ENCODE measurements at places on chromosomes 4 and X.
A peak's percentile ranks its signal among the peaks of the same experiment; 100 is the strongest.

GRCh38 chrX:140525448-140525847, 20.6 kb upstream of the SOX3 start:
- DNase-seq: no peak

- DNase-seq: no peak
These were observed 25.7 kb downstream of the AFF1 start for GRCh38 chr4:86960557-86960961.

GRCh38 chr4:42596918-42597317, 60.0 kb downstream of the ATP8A1 start:
- peak; percentile 33 for DNase-seq

GRCh38 chr4:77022560-77023179, 53.1 kb downstream of the CCNI start:
- DNase-seq: no peak

DNA sequence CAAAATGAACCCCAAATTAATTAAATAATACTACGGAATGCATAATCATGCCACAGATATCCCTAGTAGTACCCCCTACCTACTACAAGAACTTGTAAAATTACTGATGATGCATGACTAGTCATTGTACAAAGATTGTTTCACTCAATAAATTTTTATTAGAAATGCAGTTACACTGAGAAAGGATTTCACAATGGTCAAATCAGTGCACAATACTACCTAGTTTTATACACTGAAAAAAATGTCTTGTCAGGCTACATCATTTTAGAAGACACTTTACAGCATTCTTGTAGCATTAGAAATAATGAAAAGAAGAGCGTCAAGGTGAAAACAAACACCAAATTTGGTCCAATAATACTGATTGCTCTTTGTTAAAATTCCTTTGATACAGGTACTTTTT, 178.8 kb downstream of the GPM6A start:
- no peak for DNase-seq

- no peak for DNase-seq
These were observed 25.9 kb upstream of the CLDN24 start for GRCh38 chr4:183348136-183348535.

DNA sequence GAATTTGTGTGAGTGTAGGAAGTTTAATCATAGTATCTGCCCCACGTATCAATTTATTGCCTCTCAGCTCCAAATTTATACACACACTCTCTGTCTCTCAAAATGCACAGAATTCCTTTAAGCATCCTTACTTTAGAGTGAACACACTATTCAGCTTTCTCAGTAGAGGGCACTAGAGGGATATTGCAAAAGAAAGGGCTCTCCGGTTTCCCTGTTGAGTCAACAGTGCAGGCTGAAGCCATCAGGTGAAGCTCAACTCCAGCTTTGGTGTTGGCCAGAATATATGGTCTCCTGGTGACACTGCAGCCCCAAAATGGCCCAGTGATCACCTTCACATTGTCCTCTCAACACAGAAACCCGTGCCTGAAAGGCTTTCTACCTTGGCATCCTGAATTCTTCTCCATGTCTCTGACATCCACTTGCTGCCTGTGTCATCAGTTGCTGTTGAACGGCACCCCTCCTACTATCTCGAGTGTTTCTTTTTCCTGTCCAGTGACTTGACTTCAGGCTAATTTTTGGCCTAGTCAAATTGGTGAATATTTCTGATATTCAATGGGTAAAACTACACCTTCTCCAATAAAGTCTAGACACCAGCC, 670.5 kb downstream of the GABRG1 start:
- no peak for DNase-seq

- DNase-seq: no peak
These were observed at the start of gene GJB1 for GRCh38 chrX:71222929-71223328. Gene GJB1, plus strand, starts transcription at chrX:71223224. Its CDS starts 484 bp downstream, at chrX:71223708.

DNA sequence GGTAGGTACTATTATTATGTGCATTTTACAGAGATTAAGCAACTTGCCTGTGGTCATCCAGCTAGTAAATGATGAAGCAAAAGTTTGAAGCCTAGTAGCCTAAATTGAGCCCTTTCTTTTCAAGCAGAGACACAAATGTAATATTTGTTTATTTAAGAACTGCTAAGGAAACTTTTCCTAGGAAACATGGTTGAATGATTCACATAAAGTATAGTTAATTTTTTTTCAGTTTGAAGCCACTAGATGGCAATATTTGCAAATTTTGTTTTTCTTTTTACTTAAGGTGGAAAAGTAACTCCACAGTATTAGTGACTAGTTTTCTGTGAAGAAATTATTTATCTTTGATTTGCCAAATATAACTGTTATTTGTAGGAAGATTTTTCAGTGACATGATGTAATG, 52.8 kb upstream of the ANKRD17 start:
- no peak for DNase-seq

DNA sequence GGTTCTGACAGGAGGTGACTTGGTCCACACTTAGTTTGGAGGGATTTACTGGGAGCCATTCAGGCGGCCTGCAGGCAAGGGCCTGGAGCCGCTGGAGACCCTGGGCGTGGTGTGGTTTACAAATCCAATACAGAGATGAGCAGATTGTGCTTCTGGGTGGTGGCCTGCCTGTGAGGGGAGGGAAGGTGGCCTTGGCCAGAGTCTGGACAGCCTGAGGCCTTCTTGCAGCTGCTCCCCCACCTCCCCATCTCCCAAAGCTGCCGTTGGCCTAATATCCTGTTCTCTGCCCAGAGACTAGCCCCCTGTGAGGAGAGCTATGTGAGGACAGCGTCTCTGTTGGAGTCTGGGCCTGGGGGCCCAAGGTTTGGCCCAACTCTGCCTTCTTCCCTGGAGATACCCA, 163.9 kb upstream of the MAMLD1 start:
- DNase-seq: no peak

GRCh38 chr4:173426064-173426463, 27.1 kb upstream of the SCRG1 start:
- DNase-seq: no peak

- no peak for DNase-seq
These were observed 84.8 kb upstream of the BMP2K start for GRCh38 chr4:78691334-78691754.

GRCh38 chrX:87063642-87064041, 454.0 kb upstream of the KLHL4 start:
- no peak for DNase-seq

DNA sequence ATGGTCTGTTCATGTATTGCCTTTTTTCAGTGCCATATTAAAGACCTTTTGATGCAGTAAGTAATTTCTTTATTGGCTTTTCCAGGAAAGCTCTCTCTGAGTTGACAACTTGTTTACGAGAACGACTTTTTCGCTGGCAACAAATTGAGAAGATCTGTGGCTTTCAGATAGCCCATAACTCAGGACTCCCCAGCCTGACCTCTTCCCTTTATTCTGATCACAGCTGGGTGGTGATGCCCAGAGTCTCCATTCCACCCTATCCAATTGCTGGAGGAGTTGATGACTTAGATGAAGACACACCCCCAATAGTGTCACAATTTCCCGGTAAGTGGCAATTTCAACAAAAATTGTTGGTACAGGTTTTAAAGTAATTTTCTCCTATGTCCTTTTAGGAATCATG, 148.0 kb downstream of the STIM2 start:
- DNase-seq: no peak

DNA sequence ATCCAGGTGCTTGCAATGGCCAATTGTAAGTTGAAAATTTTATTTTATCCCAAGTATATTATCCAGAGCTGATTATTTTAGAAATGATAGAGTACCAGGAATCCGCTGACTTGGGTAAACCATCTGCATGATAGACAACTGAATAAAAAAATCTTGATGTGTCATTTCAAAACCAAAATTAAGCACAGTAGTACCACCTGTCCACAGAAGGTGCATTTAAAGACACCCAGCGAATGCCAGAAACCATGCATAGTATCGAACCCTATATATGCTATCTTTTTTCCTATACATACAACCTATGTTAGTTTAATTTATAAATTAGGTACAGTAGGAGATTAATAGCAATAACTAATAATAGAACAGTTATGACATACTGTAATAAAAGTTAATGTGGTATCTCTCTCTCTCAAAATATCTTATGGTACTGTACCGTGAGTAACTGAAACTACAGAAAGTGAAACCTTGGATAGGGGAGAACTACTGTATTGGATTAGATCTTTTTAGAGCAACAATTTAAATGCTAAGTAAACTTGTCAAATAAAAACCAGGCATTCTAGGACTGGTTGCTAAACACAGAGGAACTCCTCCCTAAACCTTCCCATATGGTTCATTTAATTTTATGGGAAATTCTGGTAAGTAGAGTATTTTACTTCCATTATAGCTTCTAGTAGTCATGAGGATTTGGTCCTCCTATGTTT, 6.2 kb downstream of the NEIL3 start:
- DNase-seq: no peak

DNA sequence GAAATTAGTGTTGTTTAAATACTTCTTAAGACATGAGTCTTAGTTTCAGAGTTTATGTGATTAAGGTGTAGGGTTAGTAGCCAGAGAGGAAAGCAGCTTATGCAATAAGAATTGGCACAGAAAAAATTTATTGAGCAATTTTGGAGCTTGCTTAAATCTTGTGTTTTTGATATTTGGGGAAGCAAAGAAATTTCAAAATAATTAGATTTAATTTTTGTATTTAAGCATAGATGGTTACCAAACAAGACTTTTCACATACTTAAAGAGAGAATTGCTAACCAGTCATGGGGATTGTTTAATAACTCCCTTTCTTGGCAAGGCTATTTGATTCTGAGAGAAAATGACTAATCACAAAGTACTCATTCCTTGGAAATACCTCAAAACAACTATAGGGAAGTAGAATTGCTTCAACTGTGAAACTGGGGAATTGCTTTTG, 202.0 kb upstream of the GRID2 start:
- no peak for DNase-seq

GRCh38 chr4:36213977-36214376, 30.3 kb downstream of the ARAP2 start:
- DNase-seq: no peak

DNA sequence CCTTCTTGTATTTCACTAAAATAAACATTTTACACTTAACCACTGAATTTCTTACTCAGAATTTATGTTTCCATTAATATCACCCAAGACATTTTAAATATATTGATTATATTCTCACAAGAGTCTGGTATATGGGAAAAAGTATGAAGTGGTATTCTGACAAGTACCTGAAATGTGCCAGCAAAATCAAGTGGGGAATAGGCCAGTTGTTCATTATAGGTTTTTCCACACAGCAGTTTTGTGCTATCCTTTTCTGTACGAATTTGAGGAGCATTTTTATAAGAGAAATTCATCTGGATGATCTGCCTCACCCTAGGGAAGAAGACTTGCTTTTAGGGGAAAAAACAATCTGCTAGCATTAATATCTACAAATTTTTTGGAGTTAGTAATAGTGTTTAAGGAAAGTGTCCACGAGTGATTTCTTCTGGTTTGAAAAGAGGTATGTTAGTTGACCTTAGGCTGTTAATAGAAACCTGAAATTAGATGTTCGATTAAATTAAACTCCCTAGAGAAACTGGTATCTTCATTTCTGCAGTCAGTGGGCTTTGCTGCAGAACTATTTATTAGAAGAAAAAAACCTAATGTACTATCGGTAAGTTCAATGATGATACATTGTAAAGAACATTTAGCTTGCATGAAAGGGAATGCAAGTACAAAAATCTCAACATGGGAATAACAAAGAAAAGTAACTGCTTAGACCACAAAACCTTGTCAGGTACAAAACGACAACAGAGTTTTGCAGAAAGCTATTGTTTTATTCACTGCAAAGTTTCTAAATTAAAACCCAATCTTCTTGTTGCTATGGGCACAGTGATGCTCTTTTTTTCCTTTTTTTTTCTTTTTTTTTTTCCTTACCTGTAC, 1.8 kb downstream of the KLF3 start:
- no peak for DNase-seq

DNA sequence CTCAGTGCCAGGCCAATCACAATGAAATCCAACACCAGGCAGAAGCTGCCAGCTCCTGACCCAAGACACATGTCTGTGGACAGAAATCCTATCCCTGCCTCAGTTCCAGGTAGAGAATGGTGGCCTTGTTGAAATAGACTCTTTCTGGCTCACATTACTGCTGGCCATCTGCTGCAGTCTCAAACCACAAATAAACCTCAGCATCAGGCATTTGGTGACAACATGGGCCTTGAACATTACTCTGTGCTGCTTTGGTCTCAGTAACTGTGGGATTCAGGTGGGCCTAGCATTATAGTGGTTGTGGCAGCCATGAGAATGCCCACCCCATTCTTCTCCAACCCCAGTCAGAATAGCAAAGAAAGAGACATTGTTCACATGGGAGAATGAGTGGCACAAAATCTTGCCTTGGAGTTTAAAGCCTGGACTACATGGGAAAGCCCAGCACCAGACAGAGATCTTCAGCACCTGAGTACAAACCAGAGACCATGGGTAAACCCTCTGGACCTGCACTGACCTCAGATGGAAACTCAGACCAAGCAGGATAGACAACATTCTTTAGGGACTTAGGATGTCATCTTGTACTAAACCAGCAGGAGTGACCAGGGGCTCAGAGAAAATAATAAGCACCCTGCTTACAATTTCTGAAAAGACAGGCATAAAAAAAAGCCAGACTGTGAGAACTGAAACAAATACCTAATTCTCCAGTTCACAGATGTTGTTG, 50.4 kb upstream of the TRAM1L1 start:
- DNase-seq: no peak

DNA sequence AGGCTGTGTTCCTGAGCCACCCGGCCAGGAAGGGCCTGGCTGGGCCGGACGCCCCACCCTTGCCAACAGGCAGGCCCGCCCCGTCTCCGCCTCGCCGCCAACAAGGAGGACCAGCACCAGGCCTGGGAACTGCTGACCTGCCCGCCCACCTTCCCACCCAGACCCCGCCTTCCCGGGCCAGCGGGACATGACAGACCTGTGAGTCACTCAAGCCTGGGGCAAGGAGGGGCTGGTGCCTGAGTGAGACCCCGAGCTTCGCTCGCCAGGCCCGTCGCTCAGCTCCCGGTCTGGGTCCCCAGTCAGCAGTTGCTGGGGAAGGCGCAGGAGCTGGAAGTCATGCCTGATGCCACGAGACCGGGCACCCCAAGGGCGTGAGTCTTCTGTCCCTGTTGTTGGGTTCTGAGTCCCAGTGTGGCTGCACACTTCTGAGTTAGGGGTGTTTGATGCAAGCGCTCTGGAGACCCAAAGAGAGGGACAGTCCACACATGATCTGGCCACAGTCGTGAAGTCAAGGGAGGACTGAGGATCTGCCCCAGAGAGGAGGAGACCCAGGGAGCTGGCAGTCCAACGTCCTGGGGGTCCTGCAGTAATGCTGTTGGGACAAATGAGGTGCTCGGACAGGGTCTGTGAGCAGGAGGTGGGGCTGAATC, at the start of gene DNASE1L1:
Gene DNASE1L1, minus strand, starts transcription at position 33 of the 650 bp plus-strand sequence. CDS start 3,686 bp downstream, outside the sequence.
- DNase-seq: no peak

DNA sequence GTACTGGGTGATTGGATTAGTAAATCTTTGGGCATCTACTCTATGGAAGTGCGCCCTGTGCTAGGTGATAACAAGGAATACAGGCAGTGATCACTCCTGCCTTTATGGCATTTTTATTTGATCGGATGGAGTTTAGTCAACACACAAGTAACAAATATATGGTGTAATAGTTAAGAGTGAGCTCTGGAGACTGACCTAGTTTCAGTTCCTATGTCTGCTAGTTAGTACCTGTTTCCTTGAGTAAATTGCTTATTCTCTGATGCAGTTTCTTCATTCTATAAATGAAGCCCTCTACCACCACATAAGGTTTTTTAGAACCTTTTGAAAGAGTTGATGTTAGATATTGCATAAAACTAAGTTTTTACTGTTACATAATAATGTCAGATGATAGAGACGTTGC, 134.6 kb downstream of the KDM6A start:
- DNase-seq: no peak

- no peak for DNase-seq
These were observed 68.5 kb downstream of the SH3RF1 start for GRCh38 chr4:169202145-169202699.

GRCh38 chrX:150225266-150225665, 137.9 kb upstream of the MAMLD1 start:
- DNase-seq: no peak
